Epithelial cell of proximal tubule (primary cell): ENCODE measurements at places on chromosomes 6 and 20.

DNA sequence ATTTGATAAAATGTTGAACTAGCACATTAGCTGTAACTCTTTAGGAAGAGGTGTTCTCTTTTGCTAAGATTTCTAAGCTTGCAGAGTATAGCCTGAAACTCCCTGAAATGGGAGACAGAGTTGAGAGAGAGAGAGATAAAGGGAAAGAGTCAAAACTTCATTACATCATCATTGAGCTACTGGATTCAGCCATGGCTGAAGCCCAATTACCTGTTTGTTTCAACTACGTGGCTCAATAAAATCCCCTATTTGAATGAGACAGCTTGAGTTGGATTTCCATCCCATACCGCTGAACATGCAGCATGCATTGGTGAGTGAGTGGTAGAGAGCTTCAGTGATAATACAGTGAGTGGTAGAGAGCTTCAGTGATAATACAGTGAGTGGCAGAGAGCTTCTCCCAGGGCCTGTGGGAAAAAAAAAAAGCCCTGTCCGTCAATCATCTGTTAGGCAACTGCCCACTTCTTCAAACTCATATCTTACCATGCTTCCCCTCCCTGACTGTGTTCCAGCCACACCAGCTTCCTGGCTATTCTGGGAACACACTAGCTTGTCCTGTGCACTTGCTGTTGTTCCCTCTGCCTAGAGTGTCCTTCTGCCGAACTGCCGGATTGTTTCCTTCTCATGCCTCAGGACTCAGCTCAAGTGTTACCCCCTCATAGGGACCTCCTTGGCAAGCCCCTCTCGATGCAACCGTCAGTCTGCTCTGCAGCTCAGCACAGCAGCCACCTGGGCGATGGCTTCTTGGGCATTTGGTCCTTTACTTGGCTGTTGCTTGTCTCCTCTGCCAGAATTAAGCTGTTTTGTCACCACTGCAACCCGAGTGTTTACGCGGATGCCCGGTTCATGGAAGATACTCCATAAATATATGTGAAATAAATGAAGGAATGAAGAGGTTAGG is 91.3 kb upstream of the EYA2 start:
- no peak for DNase-seq

- no peak for DNase-seq
These were observed 118.0 kb downstream of the NFATC2 start for GRCh38 chr20:51424270-51425117.

GRCh38 chr6:64225503-64225902 is 589.9 kb downstream of the PHF3 start:
- DNase-seq, result no peak

GRCh38 chr20:12414446-12415274 is 497.0 kb downstream of the BTBD3 start:
- DNase-seq, result no peak

DNA sequence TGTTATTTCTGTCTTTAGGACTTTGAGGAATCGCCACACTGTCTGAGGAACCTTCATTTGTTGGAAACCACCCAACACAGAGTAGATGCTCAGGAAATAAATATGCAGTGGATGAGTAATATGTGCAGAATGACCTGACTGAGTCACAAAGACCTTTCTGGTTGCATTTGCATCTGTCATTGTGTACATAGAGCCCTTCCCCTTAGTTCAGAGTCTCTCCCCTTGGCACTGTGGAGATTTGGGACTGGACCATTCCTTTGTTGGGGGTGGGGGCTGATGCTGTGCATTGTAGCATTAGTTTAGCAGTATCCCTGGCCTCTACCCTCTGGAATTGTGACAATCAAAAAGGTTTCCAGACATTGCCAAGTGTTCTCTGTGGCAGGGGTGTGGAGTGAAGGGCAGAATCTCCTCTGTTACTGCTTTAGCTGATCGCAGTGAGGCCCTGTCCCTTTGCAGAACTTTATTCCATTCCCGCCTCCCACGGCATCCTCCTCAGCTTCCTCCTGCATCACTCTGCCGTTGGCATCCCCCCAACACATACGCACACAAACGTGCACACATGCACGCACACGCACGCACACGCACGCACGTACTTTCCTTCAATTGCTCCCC is 64.5 kb downstream of the EYA2 start:
- peak; percentile 12 for DNase-seq

- no peak for DNase-seq
These were observed 196.9 kb upstream of the RREB1 start for GRCh38 chr6:6910734-6911295.

- no peak for DNase-seq
These were observed 37.8 kb downstream of the BEND6 start for GRCh38 chr6:56992703-56993102.

DNA sequence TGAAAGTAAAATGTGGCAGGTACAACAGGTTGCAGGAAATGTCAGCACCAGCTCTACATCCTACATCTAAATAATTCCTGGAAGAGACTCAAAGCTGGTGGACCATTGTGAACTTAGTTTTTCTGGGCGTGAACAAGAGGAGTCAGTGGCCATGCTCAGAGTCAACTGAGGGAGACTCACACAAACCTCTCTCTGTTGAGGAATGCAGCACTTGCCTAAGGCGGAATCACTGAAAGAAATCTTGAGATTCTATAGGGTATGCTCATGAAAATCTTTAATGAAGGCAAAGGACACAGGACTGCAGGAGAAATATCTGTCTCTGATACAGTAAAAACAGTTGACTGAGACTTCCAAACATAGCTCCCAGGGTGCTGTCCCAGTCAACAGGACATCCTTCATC is 22.5 kb downstream of the SLC17A4 start:
- no peak for DNase-seq

DNA sequence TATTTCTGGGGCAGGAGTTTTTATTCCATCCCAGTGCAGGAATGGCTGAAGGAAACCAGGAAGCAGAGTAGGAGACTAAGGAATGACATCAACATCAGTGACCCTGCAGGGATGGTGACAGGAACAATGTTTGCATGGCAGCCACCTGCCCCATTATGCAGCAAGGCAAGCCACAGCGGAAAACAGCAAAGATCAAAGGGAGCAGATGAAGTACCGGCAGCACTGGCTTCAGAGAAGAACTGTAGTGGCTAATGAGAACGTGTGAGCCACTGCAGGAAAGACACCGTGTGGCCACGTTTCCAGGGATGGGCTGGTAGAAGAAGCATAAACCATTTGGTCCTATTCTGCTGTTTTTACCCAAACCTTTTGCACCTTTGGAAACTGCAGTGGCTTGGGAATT is 52.9 kb upstream of the TAB2 start:
- DNase-seq, result no peak

GRCh38 chr20:53370345-53370961 is 223.2 kb downstream of the ZNF217 start:
- DNase-seq, result no peak

- no peak for DNase-seq
These were observed 671.2 kb downstream of the EPHA7 start for GRCh38 chr6:92748131-92748530.

DNA sequence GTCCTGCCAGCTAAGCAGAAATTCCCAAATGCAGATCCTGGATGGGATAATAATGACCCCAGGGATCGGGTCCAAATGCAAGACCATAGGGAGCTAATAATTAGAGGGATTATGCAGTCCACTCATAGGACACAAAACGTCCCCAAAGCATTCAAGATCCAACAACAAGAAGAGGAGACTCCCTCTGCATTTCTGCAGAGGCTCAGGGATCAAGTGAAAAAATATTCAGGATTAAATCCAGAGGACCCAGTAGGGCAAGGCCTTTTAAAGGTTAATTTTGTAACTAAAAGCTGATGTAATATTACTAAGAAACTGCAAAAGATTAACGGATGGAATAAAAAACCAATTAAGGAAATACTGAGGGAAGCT is 22.2 kb downstream of the HLA-A start:
- no peak for DNase-seq

GRCh38 chr20:33858666-33859065 is 47.5 kb downstream of the CHMP4B start:
- no peak for DNase-seq

GRCh38 chr20:4244700-4245485 is 229.5 kb upstream of the RNF24 start:
- DNase-seq, result no peak

DNA sequence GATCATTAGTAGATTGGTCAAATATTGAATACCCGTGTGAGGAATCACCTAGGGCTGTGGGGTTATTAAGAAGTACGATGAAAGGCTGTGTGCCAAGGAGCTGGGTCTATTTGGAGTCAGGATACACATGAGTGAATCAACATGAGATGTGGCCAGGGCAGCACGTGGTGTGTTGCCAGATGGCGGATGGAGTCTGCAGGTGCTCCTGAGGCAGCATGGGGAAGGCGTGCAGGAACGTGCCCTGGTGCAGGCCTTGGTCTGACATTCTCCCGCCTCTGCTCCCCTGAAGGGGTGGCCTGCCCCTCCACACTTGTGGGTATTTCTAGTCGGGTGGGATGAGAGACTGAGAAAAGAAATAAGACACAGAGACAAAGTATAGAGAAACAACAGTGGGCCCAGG is 39.0 kb upstream of the SLC22A1 start:
- no peak for DNase-seq

DNA sequence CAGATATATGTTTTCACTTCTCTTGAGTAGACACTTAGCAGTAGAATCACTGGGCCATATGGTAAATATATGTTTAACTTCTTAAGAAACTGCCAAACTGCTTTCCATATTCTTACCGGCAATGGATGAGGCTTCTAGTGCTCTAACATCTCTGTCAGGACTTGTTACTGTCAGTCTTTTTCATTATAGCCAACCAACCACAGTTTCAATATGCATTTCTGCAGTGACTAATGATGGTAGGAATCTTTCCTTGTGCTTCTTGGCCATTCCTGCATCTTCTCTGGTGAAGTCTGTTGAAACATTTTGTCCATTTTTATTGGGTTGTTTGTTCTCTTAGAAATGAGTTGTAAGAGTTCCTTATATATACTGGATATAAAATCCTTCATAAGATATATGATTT is 66.0 kb upstream of the SYNDIG1 start:
- DNase-seq, result no peak

DNA sequence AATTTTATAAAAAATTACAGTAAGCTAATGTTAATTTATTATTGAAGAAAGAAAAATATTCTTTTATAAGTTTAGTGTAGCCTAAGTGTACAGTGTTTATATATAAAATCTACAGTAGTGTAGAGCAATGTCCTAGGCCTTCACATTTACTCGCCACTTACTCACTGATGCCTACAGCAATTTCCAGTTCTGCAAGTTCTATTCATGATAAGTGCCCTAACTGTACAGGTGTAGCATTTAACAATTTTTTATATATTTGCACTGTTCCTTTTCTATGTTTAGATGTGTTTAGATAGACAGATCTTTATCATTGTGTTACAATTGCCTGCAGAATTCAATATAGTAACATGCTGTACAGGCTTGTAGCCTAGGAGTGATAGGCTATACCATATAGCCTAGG is 80.1 kb upstream of the HDAC2 start:
- DNase-seq, result no peak

GRCh38 chr6:3881711-3882421 is 32.7 kb downstream of the FAM50B start:
- DNase-seq, result no peak
